ENCODE measurements at places on chromosomes 2 and 18.
A peak's percentile ranks its signal among the peaks of the same experiment; 100 is the strongest.

GRCh38 chr18:9811978-9812377 lies 73.8 kb upstream of the TXNDC2 start:
- no peak for DNase-seq

GRCh38 chr2:57550912-57551311 lies 495.7 kb upstream of the VRK2 start:
- DNase-seq: no peak

DNA sequence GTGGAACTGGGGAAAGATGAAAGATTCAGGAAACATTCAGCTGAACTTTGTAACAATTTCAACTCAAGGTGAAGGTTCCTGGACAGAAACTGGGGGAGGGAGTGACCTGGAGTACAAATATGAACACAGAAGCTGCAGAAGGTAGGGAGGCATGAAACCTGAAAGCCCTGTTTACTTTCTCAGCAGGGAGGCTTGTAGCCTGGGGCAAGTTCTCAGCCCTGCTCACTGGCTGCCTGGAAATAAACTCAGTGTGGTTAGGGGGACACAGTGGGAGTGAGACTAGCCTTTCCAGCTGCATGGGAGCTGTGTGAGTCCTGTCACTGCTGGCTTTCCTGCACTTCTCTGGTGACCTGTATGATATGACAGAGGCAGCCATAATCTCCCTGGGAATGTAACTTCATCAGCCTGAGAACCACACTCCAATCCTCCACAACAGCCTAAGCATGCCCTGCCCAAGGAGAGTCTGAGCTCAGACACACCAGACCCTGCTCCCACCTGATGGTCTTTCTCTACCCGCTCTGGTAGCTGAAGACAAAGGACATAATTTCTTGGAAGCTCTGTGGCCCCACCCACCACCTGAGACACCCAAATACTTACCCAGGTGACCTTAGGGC lies 77.0 kb downstream of the ZSWIM2 start:
- DNase-seq: no peak

- peak; percentile 12 for DNase-seq
Observed at GRCh38 chr18:74906184-74906583, 302.8 kb downstream of the PTGR3 start.

GRCh38 chr2:169323841-169324240 lies 38.5 kb downstream of the LRP2 start:
- no peak for DNase-seq
